HepG2 (cell line): ENCODE measurements at places on chromosomes 1 and 21. TPM values are rescaled to one million over a fixed set of nuclear protein-coding genes. Genes with fewer than 3 reads are reported as not detected.
A peak's percentile ranks its signal among the peaks of the same experiment; 100 is the strongest.

DNA sequence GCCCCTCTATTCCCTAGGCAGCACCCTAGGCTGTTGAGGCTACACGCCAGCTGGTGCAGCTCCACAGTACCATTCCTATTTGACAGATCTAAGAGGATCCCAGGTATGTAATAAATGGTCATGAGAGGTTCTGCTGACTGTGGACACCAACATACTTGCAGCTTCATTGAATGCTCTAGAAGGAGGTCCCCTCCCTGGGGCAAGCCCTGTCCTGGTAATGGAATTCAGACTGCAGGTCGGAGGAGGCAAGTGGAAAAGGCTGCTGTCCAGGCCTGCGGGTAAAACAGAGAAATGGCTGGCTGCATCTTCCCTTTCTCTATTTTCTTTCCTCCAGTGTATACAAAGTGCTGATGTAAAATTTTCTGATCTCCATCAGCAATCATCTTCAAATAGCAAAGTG, 66.1 kb upstream of the ZNF648 start:
- no peak for DNase-seq

The NUP210L gene
- total RNA-seq = not detected in 2 replicates

GRCh38 chr1:198612471-198613260, 26.2 kb upstream of the PTPRC start:
- DNase-seq = no peak

DNA sequence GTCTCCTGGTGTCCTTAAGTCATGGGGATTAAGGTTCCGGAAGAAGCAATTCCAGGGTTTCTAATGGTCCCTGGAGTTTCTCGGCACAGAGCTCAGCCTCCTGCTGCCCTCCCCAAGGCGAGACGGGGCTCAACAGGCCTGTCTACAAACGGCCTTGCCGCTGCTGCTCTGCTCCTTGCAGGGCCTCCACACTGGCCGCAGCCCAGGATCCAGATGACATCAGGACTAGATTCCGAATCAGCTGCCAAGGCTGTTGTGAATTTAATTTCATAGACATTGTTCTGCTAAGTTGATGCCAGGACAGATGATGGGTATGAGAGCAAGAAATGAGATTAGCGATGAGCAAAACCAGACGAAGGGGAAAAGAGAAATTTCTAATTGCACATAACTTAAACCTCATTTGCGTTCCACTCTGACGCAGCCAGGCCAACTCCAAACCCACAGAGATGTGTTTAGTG, 103.6 kb upstream of the BACE2 start:
- no peak for DNase-seq

The PLA2G2F gene
- not detected in 2 replicates for total RNA-seq

- DNase-seq = no peak
These were observed 41.4 kb upstream of the LMX1A start for GRCh38 chr1:165397944-165398343.

The TAS1R1 gene
- 0.98 and 1.4 TPM in 2 replicates for total RNA-seq

The XCL2 gene
- total RNA-seq = not detected in 2 replicates

GRCh38 chr1:236063919-236064673, 794 bp downstream of the NID1 start:
- peak; percentile 94 for DNase-seq

The SPATA21 gene
- 0.21 and 0.80 TPM in 2 replicates for total RNA-seq

GRCh38 chr21:34205811-34206571, 132.6 kb downstream of the MRPS6 start:
- DNase-seq = no peak

GRCh38 chr1:171110621-171111326, 20.1 kb downstream of the FMO3 start:
- DNase-seq = no peak

GRCh38 chr21:31326522-31327242, 17.4 kb downstream of the TIAM1 start:
- no peak for DNase-seq

GRCh38 chr1:187762118-187762517, 933.4 kb downstream of the PLA2G4A start:
- no peak for DNase-seq

DNA sequence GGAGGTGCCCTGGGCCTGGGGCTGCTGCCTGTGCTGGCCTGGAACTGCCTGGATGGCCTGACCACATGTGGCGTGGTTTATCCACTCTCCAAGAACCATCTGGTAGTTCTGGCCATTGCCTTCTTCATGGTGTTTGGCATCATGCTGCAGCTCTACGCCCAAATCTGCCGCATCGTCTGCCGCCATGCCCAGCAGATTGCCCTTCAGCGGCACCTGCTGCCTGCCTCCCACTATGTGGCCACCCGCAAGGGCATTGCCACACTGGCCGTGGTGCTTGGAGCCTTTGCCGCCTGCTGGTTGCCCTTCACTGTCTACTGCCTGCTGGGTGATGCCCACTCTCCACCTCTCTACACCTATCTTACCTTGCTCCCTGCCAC, 1.8 kb downstream of the GPR3 start:
- DNase-seq = no peak

DNA sequence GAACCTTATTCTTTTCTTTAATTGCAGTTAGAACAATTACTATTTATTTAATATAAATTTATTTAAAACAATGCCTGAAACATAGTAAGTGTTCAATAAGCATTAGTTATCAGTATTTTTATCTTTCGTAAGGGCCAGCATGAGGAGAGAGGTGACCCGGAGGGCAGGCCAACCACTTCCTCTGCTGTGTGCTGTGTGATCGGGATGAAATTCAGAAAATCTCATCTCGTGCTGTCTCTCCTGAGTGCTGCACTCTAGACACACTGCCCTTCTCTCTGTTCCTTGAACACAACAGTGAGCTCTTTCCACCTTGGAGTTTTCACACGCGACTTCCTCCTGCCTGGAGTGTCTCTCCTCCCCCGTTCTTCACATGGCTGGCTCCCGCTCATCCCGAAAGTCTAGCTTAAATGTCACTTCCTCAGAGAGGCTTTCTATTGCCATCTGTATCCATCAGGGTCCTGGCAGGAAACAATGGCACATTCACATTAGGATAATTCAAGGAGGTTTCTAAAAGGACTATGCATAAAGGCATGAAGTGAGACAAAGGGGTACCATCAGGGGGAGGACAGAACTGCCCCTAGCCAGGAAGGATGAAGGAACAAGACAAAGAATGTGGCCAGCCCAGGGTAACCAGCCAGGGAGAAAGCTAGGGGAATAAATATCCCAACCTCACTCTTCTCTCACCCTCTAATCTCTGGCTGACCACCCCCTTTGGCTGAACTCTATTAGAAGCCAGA, 142.6 kb upstream of the GJB5 start:
- DNase-seq = no peak

DNA sequence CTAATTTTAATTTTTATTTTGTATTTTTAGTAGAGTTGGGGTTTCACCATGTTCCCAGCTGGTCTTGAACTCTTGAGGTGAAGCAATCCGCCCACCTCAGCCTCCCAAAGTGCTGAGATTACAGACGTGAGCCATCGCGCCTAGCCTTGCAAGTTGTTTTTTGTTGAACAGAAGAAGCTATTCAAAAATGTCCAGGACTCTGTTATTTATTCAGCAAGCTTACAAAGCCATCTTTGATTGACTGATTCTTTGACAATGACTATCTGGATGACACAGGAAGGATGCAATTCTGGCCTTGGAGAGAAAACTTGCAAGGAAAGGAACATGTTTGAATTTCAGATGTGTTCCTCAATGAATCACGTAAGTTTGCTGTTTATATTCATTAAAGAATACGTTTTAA, 63.5 kb downstream of the MAP3K7CL start:
- peak; percentile 59 for DNase-seq

DNA sequence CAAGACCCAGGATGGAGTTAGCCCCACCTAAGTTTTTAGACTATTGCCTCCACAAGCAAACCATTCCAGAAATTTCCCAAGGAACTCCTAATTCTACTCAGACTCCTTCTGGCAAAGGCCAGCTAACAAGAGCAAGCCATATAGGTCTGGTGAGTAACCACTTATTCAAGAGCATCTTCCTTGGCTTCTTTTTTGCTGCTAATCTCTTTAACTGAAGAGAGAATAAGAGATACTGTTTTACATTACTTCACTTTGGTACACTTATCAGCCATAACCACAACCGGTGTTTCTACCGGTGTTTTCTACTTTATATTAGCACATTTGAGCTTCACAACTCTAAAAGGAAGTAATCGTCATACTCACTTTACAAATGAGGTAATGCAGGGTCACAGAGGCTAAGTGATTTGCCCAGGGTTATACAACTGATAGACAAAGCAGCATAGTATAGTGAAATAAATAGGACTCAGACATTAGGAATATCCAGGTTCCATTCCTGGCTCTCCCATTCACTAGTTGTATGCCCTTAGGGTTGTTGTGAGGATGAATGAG, 1.7 kb upstream of the EPS15 start:
- no peak for DNase-seq

The CFHR4 gene
- not detected in 2 replicates for total RNA-seq
